Right renal cortex interstitium (tissue), 3 donors: ENCODE measurements at places on chromosomes 16 and 17. TPM values are rescaled to one million over a fixed set of nuclear protein-coding genes. Genes with fewer than 3 reads are reported as not detected.
A peak's percentile ranks its signal among the peaks of the same experiment; 100 is the strongest.

DNA sequence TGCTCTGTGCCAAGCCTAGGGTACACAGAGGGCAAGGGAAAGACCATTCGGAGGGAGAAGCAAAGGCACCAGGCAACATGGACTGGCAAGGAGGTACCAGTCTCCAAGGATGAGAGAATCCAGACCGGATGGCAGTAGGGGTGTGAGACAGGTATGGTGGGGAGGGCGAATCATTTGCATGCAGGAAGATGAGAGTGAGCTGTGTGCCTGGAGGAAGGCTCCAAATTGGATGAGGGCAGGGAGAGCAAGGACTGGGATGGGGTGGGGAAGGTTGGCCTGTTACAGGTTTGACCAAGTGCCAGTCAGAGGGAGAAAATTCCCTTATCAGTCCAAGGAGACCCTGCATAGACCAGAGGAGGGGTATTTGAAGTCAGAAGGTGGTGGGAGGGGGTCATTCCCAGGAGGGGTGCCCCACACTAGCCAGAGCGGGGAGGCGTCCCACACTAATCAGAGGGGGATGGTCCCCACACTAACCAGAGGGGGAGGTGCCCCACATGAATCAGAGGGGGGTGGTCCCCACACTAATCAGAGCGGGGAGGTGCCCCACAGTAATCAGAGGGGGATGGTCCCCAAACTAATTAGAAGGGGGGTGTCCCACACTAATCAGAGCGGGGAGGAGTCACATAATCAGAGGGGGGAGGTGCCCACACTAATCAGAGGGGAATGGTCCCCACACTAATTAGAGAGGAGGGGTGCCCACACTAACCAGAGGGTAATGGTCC, 737 bp downstream of the CANT1 start:
- DNase-seq, result no peak

GRCh38 chr16:47590472-47590871, 129.3 kb downstream of the PHKB start:
- DNase-seq, result no peak

DNA sequence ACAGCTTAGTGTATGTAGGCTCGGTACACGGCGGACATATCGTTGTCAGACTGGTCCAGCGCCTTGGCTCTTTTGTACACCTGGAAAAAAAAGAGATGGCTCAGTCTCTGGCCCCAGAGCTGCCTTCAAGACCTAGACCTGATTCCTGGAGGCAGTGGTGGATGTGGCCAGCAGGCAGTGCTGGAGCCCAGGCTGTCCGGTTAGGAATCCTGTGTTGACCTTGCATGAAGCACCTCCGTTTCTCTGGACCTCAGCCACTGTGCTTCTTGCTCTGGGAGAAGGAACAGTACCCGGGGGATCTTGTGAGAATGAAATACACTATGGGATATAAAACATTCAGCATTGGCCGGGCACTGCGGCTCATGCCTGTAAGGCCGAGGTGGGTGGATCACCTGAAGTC, 2.8 kb upstream of the ROGDI start:
- DNase-seq, result no peak

GRCh38 chr17:57671667-57672632, 73.1 kb downstream of the CCDC182 start:
- peak; percentile 52 for DNase-seq

DNA sequence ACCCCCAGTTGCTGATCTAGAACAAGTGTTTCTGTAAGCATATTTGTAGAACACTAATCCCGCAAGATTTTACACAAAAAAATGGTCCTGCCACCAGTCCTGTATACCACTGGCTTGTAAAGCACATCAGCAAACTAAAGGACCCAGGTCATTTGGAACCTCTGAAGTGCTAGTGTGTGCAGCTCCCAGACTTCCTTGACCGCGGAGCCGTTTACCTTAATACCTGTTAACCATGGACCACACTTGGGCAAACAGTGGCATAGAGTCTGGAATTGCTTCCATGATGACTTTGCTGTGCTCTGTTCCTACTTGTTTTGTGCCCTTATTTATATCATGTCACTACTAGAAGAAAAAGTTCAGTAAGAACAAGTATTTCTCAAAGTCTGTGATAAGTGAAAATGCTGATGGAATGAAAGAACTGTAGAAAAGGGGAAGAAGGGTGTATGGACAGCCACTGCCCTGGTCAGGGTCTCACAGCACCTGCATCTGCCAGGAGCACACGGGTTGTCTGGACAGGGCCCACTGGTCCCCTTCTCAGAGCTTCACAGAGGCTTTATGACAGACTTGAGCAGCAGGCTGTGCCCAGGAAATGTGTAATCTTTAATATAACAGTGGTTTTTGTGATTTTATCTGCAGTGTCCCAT, 29.3 kb downstream of the ALDH3A2 start:
- DNase-seq, result no peak

- DNase-seq, result no peak
Measured at GRCh38 chr17:41625602-41626001, 1.2 kb upstream of the KRT17 start.

DNA sequence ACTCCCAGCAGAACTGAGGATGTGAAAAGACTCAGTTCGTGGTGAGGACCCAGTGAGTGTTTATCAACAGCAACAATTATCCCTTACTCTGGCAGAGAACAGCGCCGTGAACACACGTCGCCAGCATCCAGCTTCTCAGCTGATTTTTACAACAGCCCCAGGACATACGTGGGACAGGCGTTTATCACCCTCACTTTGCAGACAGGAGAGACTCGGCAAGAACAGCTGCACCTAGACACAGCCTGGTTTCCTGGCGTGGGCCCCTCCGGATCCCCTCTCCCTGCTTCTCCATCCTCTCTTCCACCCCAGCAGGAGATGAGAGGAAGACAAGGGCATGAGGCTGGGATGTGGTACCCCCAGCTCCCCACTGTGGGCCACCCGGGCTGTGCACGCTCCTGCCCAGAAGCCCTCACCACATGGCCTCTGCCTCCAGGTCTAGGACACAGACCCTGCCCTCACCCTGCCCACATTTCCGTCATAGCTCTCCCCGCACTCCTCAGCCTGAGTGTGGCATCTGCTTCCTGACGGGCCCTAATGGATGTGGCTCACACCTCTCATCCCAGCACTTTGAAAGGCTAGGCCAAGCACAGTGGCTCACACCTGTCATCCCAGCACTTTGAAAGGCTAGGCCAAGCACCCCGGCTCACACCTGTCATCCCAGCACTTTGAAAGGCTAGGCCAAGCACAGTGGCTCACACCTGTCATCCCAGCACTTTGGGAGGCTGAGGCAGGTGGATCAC, 17.5 kb downstream of the ABR start:
- no peak for DNase-seq

GRCh38 chr16:85354686-85355514, 242.6 kb upstream of the CIBAR2 start:
- no peak for DNase-seq

- DNase-seq, result no peak
Measured at GRCh38 chr17:27596096-27596495, 34.9 kb upstream of the LGALS9 start.

The FAM171A2 gene
- polyA plus RNA-seq, result 34.8 TPM

GRCh38 chr16:73356401-73357079, 308.6 kb upstream of the ZFHX3 start:
- no peak for DNase-seq

The KIF19 gene
- polyA plus RNA-seq, result 0.54 TPM

DNA sequence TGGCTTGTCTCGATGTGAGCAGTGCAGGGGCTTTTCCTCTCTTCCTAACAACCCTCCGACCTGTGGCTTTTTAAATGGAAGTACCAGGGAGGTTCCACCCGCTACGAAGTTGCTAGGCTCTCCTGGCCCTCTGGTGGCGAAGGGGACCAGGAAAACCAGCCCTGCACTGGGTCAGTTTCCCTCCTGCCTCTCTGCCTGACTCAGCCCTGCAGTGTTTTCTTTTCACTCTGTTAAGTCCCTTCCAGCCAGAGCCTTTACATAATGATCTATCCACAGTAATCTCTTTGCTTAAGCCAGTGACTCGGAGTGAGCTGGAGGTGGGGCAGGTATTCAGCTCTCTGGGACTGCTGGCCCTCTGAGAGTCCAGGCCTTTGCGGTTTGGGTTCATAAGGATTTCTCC, 331.3 kb upstream of the EEF2KMT start:
- no peak for DNase-seq

DNA sequence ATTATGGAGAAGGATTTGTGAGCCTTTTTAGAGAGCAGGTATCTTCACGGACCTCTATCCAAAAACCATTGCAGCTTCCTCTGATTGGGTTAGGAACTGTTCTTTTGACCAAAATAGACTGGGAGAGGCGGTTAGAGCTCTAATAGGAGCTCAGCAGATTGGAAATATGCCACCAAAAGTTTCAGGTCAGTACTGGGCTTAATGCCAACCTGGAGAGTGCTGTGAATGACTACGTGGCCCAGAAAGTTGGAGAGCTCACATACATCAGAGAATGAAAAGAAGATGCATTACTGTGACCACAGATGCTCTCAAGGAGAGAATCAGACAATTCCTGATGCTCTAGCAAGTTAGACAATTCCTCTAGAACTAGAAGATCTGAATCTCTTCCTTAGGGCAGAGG, 86.5 kb downstream of the ABCA8 start:
- no peak for DNase-seq

GRCh38 chr17:33964344-33964979, 290.6 kb upstream of the CCL2 start:
- DNase-seq, result no peak

The ICAM2 gene
- 31.2 TPM for polyA plus RNA-seq

- no peak for DNase-seq
Measured at GRCh38 chr17:48954300-48954755, 9.7 kb upstream of the SNF8 start.

- DNase-seq, result no peak
Measured at GRCh38 chr16:89187770-89188392, 12.5 kb downstream of the SLC22A31 start.

- DNase-seq, result no peak
Measured at GRCh38 chr16:70267516-70267915, 15.8 kb upstream of the EXOSC6 start.

The ABCC11 gene
- polyA plus RNA-seq, result 0.30 TPM

- DNase-seq, result no peak
Measured at GRCh38 chr17:50816771-50817751, 18.3 kb upstream of the WFIKKN2 start.

GRCh38 chr17:65712383-65713267, 151.2 kb upstream of the AXIN2 start:
- DNase-seq, result no peak

- DNase-seq, result no peak
Measured at GRCh38 chr16:84677849-84678248, 22.0 kb upstream of the USP10 start.
